Umbilical cord (tissue), 2 donors: ENCODE measurements at places on chromosomes 3 and 15.

- DNase-seq = no peak
These were observed 32.6 kb upstream of the SENP5 start for GRCh38 chr3:196835086-196835485.

GRCh38 chr3:69772152-69772867 lies 33.0 kb downstream of the MITF start:
- DNase-seq = no peak

DNA sequence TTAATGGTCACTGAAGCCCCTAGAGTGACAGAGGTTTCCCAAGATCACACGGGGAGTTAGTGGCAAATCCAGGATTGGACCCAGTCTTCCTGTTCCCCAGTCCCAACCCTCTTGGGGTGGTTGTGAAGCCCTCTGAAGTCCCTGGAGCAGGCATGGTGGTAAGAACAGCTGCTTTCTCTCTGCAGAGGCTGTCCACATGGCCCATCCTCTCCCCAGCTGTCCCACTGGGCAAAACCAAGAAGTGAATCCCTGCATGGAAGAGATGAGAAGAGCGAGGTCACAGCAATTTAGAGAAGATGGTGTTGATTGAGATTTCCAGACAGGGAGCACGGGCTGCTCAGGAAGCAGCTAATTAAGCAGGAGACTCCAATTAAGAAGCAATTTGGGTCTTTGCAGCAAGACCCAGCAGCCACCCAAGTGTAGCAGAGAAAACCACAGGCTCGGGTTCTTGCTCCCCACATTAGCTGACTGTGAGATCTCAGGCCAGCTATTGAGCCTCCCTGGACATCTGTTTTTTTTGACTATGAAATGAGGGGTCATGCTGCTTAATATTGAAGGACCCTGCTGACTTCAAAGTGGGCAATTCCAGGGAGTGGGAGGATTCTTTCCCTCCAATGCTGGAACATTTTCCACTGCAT lies 14.8 kb upstream of the HDAC11 start:
- no peak for DNase-seq

- DNase-seq = peak; percentile 75
These were observed 32.6 kb downstream of the RBM5 start for GRCh38 chr3:50121072-50122032.

GRCh38 chr15:45842151-45842550 lies 207.3 kb downstream of the SQOR start:
- no peak for DNase-seq

DNA sequence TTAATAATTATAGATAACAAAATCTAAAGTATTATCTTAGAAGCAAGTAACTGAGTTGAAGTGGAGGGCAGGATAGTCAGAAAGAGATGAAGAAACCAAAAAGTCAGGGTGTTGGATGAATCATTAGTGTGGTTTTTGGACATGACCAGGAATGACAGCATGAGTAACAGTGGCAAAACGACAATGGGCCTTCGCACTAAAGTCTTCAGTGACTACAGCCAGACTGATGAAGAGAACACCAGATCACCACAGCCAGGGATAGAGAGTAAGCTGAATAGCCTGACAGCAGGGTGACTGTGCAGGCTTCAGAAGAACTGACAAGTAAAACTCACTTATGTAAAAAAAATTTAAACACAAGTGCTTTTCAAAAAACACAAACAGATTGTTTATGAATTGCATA lies 96.0 kb upstream of the MELTF start:
- no peak for DNase-seq

- no peak for DNase-seq
These were observed 32.0 kb upstream of the GBE1 start for GRCh38 chr3:81793410-81793809.

DNA sequence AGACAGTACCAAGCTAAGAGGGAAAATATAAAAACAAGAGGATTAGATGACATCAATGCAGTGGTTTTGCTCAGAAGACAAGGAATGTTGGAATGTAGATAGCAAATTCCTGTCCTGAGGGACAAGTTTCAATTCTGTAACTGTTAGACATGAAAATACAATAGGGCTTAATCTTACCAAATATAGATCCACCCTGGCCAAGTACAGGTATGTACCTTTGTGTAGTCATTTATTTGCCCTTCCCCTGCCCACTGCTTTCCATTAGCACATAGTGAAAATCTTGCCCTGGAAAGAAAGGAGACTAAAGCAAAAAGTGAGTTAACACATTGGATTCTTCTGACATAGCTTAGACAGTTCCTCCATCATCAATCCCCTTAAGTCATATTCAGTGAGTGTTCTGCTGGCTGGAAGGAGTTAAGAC lies 389.0 kb upstream of the THBS1 start:
- no peak for DNase-seq

- DNase-seq = peak; percentile 22
These were observed 394.5 kb upstream of the RARB start for GRCh38 chr3:25033407-25034029.

DNA sequence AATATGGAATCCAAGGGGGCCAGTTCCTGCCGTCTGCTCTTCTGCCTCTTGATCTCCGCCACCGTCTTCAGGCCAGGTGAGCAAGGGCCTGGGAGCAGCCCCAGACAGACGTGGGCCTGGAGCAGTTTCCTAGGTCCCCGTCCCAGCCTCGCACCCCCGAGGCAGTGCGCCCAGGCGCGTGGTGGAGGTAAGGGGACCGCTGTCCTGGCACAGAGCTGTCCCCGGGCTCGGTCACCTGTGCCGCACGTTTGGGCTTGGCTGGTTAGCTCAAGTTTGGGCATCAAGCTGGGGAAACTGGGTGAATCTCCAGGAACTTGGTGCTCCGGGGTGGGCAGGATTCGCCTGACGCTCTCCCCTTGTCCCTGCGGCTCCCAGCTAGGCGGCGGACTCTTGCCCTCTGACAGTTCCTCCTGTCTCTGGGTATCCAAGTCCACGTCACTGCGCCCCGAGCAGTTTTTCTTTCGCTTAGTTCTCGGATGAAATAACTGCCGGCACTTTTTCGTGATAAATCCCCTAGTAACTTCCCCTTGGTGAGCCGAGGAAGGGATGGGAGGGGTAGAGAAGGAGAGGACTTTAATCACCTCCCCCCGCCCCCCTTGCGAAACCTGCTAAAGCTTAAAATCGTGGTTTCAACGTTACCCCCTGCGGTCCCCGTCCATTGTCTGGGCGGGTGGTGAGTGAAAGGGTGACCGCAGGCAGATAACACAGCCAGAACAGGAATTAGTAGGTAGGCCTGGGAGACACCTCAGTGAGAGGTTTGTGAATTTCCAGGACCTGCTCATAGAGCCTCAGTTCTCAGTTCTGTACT lies 901 bp downstream of the ALCAM start:
- peak; percentile 73 for DNase-seq

DNA sequence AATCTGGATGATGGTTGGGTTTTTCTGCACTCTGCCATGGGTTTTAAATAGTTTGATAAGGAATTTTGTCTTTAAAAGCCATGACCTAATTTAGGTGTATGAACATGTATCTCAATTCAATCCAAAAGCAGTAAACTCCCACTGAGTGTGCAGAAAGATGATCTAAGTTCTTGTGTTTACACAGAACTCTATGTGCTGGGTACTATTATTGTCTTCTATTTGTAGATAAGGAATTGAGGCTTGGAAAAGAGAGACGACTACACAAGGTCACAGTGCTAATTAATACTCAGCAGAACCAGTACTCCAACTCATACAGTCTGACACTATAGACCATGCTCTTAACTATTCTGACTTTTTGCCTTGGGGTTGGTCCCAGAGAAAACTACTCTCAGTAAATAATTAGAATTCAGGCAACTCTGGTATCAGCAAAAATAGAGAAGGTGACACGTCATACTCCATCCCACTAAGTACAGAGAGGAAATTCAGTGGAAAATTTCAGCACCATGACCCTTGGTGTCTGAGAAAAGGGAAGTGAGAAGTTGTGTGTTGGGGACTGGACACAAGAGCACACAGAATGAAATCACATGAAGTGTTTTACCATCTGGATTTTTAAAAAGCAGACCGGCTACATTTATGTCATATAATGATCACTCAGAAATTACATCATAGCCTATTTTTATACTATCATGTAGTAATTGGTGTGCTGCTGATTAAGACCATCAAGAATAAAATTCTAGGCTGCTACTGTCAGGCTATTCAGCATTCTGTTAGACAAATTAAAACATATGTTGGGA lies 18.3 kb upstream of the MYH15 start:
- no peak for DNase-seq

DNA sequence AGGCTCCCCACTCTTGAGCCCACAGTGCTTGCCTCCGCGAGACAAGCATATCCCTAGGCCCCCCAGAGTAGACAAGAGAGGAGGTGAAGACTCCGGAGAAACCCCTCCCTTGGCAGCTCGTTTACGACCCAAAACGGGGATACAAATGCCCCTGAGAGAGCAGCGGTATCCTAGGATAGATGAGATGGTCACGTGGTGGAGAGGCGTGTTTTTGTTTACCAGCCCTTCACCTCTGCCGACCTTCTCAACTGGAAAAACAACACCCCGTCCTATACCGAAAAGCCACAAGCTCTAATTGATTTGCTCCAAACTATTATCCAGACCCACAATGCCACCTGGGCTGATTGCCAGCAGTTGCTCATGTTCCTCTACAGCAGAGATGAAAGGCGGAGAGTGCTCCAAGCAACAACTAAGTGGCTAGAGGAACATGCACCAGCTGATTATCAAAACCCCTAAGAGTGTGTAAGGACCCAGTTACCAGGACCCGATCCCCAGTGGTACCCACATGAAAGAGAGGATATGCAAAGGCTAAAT lies 99.5 kb upstream of the OSBPL11 start:
- peak; percentile 9 for DNase-seq

DNA sequence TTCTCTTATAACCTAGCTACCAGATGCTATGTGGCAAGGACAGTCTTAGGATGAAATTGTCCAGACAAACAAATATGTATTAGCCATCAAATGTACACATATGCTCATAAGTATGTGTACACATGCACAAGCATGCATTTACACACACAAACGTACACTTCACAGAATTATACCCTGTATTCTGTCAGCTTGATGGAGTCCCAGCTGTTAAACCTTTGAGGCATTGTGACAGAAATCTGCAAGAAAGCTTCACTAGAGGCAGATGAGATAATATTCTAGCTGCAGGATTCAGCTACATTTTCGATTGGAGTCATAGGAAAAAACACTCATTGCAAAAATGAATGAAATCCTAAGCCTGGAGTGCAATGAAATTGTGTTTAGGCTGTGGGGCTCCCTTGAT lies 110.6 kb downstream of the CHL1 start:
- no peak for DNase-seq

DNA sequence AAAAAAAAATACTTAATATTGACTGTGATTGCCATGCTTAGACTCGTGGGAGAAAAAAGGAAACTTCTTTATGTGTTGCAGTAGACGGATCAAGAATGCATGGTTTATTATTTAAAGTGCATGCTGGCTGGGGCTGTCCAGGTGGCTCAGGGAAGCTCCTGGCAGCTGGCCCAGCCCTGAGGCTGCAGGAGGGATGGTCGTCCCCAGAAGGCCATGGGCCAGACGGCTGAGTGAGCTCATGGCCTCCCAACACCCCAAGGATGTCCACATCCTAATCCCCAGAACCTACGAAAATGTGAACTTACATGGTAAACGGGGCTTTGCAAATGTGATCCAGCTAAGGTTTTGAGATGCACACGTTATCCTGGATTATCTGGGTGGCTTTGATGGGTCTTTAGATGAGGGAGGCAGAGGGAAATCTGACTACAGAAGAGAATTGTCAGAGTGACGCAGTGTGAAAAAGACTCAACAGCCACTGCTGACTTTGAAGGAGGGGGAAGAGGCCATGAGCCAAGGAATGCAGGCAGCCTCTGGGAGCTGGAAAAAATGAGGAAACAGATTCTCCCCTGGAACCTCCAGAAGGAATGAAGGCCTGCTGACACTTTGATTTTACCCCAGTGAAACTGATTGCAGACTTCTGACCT lies 29.8 kb downstream of the ADAMTS17 start:
- DNase-seq = peak; percentile 83

- DNase-seq = no peak
These were observed 19.8 kb downstream of the TYRO3 start for GRCh38 chr15:41578736-41579383.

DNA sequence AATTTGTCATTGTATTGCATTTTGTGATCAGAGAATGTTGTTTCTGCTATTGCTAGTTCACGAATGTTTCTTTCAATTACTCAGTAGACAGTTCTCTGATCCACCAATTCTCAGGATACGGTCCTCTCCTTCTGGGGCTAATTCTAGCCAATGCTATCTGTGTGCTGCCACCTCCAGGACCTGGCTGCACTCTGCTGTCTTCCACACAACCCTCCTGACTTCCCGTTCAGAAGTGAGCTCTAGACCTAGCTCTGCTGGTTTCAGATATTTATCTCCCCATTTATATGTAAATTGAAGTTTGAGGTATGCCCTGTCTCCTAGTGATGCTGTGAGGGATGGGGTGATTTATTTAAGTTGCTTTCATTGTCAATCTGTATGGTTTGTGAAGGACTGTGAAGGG lies 21.7 kb upstream of the UBL7 start:
- DNase-seq = no peak

DNA sequence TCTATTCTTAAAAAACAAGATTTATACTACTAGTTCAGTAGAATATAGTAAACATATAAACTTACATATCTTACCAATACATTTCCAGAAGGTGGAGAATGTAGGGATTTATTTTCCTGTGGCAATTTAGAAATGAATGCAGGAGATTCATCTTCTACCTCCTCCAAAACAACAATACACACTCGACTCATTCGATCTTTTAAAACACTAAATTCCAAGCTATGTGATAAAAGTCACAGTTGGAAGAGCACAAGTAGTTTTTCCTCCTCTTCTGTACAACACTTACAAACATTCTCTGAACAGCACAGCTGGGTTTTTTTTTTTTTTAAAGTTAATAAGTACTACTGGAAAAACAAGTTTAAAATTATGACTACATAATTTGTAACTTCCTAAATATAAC lies 1.4 kb downstream of the ANKRD28 start:
- no peak for DNase-seq

DNA sequence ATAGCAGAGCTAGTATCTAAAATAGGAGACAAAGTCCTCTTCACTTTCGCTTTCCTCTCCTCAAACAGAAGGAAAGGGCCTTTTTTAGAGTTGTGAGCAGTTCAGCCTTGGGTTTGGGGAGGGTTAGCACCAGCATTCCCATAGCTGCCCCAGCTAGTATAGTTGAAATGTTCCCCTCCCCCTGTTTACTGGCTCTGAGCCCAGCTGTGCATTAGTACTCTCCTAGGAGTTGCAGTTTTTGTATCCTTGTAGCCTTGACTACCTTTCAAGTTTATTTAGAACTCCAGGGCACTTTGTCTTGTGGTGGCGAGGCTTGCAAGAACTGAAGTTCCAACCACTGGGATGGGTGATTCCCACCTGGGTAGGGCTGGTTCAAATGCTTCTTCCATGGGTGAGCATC lies 245.1 kb upstream of the NAALADL2 start:
- DNase-seq = no peak

DNA sequence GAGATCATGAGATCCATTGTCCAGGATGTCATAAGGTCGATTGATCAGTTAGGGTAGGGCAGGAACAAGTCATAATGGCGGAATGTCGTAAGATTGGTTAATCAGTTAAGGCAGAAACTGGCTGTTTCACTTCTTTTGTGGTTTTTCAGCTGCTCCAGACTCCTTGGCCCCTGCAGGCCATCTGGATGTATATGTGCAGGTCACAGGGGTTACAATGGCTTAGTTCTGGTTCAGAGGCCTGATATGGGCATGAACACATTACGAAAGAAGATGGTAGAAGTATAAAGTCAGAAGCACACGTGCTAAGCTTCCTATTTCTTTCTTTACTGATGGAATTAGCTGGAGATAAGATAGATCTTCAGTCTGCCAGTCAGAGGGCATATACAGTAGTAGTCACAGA lies 315.4 kb upstream of the LRRC3B start:
- DNase-seq = no peak
